Cortex of kidney (tissue), 1 donor: ENCODE measurements at places on chromosomes 2 and 18.

DNA sequence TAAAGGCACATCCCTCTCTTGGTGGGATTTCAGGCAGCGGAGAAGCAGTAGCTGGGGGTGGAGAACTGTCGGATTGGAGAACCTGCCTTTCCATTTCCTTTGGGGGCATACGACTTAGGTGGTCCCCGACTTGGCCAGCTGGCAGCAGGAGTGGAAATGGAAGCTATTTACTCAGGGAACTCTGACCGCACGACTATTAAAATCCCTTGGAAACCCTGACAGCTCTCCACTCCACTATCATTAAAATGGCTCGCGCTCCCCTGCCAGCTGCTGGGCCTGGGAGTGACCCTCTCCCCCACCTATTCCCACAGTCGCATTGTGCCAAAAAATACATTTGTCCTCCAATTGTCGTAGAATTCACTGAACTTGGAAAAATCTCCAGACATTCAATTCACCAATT, 77.7 kb upstream of the APCDD1 start:
- DNase-seq = no peak

DNA sequence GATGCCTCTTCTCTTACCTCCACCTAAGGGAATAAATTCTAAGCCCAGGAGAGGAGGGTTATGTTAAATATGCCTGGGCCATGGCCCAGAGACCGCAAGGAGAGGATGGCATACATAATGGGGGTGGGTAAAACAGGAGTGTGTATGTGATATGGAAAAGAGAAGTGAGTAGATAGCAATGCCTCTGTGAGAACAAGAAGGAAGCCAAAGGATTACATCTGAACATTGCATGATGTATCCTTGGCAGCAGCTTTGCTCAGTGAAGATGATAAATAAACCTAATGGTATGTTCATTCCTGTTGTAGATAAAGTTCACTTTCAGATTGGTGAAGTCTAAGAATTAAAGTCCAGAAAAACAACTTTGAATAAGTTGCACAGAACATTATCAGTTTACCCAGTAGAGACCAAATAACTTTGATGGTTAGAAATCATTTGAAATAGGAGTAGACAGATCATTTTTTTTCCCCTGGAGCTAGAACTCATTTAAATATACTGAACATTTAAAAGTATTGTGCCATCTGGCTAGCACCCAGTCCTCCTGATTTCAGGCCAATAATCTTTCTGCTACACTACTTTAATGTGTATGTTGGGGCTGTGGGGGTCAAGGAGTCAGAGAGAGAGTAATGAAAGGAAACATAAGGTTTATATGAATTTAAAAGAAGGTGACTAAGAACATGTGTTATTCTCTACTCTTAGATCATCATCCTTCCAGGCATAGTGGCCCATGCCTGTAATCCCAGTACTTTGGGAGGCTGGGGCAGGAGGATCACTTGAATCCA, 231.7 kb downstream of the PARD3B start:
- DNase-seq = no peak

DNA sequence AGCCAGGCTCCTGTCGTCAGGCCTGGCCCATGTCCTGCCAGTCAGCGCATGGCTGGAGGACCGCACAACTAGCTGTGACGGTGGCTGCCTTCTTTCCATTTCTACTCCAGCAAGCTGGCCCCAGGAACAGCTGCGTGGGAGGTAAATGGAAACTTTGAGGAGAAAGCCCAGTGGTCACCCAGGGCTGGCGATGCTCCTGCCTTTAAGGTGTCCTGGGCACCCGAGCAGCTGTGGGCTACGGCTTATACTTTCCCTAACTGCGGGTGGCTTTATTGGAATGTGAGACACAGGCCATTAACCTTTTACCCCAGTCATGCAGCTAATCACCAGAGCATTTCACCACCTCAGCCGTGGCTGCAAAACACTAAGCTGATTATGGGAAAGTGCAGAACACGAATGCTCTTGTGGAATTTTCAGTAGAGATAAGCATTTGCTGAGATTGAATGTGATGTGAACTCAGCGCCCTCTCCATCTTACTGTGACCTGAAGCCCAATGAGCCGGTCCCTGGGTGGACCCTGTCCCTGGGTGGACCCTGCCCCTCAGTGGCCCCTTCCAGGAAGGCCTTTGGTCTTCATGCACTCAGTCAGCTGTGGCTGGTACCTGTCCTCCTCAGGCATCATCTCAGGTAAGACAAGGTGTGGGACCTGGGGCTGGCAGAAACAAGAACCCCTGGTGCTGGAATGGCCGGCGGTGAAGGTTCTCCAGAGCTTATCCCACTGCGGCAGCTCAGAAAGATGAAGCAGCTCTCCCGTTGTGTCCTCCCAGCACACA, 275.4 kb upstream of the HS6ST1 start:
- DNase-seq = no peak

GRCh38 chr2:127607399-127607908, 38.5 kb upstream of the GPR17 start:
- DNase-seq = no peak

- no peak for DNase-seq
Measured at GRCh38 chr2:229851870-229852269, 69.9 kb downstream of the TRIP12 start.

DNA sequence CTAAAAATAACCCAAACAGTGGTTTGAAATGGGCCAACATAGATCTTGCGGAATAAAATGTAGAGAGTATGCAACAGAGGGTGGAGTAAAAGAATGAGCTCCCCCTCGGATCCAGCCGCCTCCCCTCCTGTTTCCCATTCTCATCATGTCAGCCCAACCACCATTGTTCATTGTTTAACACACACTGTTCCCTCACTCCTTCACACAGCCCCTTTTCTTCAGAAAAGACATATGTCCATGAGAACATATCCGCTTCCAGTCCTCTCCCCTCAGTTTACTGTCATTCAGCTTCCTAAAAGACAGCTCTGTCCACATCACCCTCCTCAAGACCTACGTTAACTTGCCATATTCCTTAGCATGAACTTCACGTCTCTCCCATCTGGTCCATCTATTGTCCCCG, 62.9 kb upstream of the SERTAD2 start:
- DNase-seq = no peak

GRCh38 chr18:5972298-5972697, 77.0 kb upstream of the TMEM200C start:
- no peak for DNase-seq

- DNase-seq = no peak
Measured at GRCh38 chr2:202039278-202040078, 5.8 kb downstream of the FZD7 start.

GRCh38 chr18:31317860-31318259, at the start of gene DSG1:
DSG1 (plus strand) TSS chr18:31318160; CDS start chr18:31318301, 141 bp downstream.
- DNase-seq = no peak

- no peak for DNase-seq
Measured at GRCh38 chr2:207481924-207482323, 47.8 kb upstream of the CREB1 start.

- no peak for DNase-seq
Measured at GRCh38 chr2:43052204-43052943, 174.0 kb downstream of the ZFP36L2 start.

GRCh38 chr2:147630585-147630984, 214.2 kb upstream of the ACVR2A start:
- no peak for DNase-seq

GRCh38 chr2:239380831-239381708, 19.8 kb downstream of the HDAC4 start:
- no peak for DNase-seq

GRCh38 chr2:120659275-120659977, 76.2 kb upstream of the GLI2 start:
- no peak for DNase-seq

DNA sequence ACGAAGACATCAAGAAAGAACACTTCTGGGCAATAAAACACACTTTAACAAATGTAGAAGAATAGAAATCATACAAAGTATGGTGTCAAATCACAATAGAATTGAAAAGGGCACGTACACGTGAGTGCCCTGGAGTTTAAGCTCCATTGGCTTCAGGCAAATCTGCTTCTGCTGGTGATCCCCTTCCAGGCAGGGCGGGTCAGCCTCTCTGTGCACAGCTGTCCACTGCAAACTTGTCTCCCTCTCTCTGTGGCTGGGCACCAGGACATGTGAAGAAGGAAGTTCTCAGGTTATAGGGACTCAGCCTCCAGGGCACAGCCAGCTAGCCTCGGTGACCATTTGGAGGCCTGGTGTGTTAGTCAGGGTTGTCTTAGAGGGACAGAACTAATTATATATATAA, 66.0 kb downstream of the ST3GAL5 start:
- DNase-seq = no peak

DNA sequence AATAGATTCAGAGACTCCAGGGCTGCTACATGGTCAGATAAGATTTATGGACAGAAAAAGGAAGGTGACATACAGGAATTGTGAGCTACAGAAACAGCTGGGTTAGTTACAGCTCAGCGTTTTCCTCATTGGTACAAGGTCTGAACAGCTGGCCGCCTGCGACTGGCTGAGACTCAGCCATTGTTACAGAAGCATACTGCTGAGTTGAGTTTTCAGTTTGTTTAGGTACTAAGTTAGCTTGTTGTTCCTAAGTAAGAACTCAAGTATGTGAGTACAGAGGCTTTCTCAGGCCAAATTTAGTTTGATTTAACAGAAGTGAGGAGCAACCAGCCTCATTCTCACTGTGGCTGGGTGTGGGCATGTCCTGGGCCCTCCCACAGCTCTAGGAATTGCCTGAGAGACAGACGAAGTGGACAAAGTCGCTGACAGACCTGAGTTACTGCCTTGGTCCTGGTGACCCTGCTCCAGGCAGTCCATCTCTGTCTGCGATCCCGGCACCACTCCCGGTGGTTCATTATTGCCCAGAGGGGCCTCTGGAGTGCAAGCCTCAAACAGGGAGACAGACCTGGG, 27.8 kb upstream of the RHOB start:
- DNase-seq = no peak

DNA sequence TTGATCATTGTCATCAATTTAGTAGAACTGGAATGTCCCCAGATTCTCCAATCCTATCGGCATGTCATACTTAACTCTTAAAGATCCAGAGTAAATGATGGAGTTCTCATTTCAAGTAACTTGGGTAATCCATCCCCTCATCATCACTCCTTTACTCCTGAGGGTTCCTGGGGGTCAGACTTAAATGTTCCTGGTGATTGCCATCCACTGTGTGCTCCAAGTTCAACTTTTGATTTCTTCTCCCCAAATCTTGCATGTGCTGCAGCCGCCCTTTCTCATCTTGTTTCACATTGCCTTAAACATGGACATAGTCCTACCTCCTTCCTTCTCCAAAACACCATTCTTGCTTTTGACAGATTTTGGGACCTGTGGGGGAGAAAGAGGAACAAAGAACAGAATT, 43.2 kb downstream of the HNMT start:
- no peak for DNase-seq

GRCh38 chr18:46815661-46816060, 58.8 kb upstream of the ST8SIA5 start:
- DNase-seq = no peak

GRCh38 chr2:221973502-221973901, 325.3 kb downstream of the PAX3 start:
- no peak for DNase-seq

GRCh38 chr2:168910330-168910729, 9.2 kb downstream of the G6PC2 start:
- DNase-seq = no peak

DNA sequence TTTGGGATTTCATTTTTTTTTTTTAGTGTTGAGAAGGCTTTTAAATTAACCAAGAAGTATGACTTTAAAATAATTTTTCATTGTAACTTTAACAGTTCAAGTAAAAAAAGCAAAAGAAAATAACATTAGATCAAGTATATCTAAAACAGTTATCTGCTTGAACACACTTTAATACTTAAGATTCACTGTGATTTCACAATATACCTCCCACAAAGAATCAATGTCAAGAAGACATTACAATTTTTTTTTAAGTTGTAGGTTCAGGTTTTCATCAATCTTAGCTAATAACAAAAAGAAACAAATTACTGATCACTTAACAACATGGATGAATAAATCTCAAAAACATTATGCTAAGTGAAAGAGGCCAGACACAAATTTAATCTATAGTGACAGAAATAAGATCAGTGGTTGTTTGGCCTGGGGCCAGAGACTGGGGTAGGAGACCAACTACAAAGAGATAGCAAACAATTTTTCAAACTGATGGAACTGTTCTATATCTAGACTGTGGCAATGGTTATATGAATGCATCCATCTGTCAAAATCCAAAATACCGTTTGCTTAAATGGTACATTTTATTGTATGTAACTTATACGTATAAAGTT, 74.8 kb upstream of the FRZB start:
- no peak for DNase-seq
